ENCODE measurements at places on chromosomes 7 and 10.

GRCh38 chr7:27560706-27561235, 101.9 kb downstream of the HIBADH start:
- no peak for DNase-seq

DNA sequence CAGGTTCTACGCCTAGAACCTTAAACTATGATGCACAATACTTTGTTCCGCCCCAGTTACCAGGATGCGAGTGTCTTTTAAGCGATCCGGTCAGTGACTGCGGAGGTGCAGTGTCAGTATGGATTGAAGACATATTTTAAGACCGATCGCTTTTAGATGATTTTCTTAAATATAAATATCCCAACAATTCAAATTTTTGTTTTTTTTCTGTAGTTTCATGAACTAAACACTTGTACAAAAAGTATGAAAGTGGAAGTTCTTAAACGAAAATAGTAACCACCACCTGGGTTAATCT, 835 bp downstream of the COMMD3 start:
- no peak for DNase-seq

GRCh38 chr10:117936566-117936965, 110.2 kb downstream of the RAB11FIP2 start:
- DNase-seq = no peak

- no peak for DNase-seq
Measured at GRCh38 chr10:67852761-67853160, 14.8 kb upstream of the DNAJC12 start.

- peak; percentile 79 for DNase-seq
Measured at GRCh38 chr7:129343099-129343700, 91.0 kb upstream of the STRIP2 start.
